ENCODE measurements at places on chromosomes 4 and X. TPM values are rescaled to one million over a fixed set of nuclear protein-coding genes. Genes with fewer than 3 reads are reported as not detected.

ARX gene
- not detected for total RNA-seq

CLDN34 gene
- total RNA-seq = not detected

KCND1 gene
- total RNA-seq = 3.0 TPM

DNA sequence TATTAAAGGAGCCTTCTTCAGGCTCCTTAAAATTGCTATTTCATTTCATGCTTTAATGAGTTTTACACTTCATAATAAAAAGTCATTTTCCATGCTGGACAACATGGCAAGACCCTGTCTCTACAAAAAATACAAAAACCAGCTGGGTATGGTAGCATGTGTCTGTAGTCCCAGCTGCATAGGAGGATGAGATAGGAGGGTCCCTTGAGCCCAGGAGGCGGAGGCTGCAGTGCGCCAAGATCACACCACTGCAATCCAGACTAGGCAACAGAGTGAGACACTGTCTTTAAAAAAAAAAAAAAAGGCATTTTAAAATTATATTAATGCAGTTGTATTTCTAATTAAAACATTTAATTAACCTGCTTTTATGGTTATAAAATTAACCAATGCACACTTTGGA is 49.2 kb downstream of the PDS5A start:
- DNase-seq = no peak

DNA sequence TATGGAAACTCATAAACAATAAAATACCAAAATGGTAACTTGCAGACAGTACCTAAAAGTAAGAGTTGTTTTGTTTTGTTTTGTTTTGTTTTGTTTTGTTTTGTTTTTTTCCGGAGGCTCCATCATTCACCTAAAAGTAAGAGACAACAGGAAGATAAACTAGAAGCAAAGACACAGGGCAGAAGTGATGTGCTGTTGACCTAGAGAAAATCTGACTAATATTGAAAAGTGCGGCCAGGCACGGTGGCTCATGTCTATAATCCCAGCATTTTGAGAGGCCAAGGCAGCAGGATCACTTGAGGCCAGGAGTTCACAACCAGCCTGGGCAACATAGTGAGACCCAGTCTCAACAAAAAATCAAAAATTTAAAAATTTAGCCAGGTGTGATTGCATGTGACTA is 5.6 kb upstream of the CENPC start:
- no peak for DNase-seq

GRCh38 chr4:1349359-1350168 is 2.6 kb downstream of the UVSSA start:
- no peak for DNase-seq

DNA sequence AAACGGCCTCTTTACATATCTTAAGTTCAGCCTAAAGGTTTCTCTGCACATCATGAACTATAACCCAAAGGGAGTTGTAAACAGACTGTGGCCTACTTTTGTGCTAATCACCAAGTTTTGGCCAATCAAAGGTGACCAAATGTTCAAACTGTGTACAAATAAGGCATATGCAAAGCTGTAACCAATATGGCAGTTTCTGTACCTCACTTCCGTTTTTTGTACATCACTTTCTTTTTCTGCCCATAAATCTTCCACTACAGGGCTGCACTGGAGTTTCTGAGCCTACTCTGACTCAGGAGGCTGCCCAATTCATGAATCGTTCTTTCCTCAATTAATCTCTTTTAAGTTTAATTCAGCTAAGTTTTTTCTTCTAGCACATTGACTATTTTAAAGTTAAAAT is 318.7 kb downstream of the SLC7A11 start:
- DNase-seq = no peak

- DNase-seq = no peak
These were observed 7.0 kb upstream of the ZNF827 start for GRCh38 chr4:145945431-145946155.

DNA sequence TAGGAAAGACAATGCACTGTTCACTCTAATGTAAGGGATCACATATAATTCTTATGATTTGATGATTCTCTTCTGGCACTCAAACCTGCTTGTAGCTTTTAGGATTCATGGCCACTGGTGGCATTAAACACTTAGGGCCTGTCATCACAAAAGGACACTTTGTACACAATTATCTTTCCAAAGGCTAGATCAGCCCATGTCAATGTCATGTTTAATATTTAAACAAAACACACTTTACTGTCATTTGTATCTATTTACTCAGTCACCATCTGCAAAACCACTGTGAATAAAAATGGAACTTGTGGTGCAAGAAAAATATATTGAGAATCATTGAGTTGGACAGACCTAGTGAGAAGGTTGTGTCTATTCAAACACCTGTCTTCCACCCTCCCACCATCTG is 83.6 kb upstream of the TTC29 start:
- no peak for DNase-seq

- peak; percentile 90 for DNase-seq
These were observed at the start of gene P2RY8 for GRCh38 chrX:1537031-1537715. Gene P2RY8 (minus strand): TSS chrX:1537185. CDS start chrX:1466558, 70,627 bp downstream.

GRCh38 chr4:184329659-184330400 is 112.2 kb upstream of the ENPP6 start:
- DNase-seq = no peak

All from natural killer cell (primary cell).